ENCODE measurements at places on chromosomes 7 and 10. TPM values are rescaled to one million over a fixed set of nuclear protein-coding genes. Genes with fewer than 3 reads are reported as not detected.

- H3K27ac ChIP-seq = no peak overlapping the region
- peaks cover 34% of the 10 kb centered on the region for H3K4me1 ChIP-seq
- H3K4me3 ChIP-seq = no peak overlapping the region
- DNase-seq = no peak
Observed at GRCh38 chr10:49161411-49161997, 26.7 kb downstream of the TMEM273 start.

DNA sequence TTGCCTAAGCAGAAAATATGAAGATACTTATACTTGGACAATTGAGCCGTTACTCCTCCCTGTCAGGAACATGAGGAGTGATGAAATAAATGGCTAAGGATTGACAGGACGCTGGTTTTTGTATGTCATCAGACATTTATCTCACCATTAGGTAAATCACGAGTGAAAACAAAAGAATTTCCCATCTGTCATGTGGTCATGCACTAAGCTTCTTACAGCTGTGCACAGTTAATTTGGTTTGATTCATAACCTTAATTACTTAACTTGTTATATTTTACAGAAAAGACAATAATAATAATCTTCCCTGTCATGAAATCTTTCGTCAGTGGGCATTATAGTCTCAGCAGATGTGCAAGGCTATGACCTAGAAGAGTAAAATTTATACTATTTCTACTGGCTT is 266.5 kb downstream of the HGF start:
- no peaks in the 10 kb centered on the region for H3K4me1 ChIP-seq
- no peak overlapping the region for H3K4me3 ChIP-seq
- no peaks in the 10 kb centered on the region for H3K27me3 ChIP-seq
- no peak for DNase-seq
- H3K27ac ChIP-seq = no peak overlapping the region

- H3K27ac ChIP-seq = no peak overlapping the region
- DNase-seq = no peak
- H3K4me3 ChIP-seq = no peak overlapping the region
- no peaks in the 10 kb centered on the region for H3K4me1 ChIP-seq
- no peaks in the 10 kb centered on the region for H3K36me3 ChIP-seq
Observed at GRCh38 chr7:13898957-13899670, 90.4 kb downstream of the ETV1 start.

DNA sequence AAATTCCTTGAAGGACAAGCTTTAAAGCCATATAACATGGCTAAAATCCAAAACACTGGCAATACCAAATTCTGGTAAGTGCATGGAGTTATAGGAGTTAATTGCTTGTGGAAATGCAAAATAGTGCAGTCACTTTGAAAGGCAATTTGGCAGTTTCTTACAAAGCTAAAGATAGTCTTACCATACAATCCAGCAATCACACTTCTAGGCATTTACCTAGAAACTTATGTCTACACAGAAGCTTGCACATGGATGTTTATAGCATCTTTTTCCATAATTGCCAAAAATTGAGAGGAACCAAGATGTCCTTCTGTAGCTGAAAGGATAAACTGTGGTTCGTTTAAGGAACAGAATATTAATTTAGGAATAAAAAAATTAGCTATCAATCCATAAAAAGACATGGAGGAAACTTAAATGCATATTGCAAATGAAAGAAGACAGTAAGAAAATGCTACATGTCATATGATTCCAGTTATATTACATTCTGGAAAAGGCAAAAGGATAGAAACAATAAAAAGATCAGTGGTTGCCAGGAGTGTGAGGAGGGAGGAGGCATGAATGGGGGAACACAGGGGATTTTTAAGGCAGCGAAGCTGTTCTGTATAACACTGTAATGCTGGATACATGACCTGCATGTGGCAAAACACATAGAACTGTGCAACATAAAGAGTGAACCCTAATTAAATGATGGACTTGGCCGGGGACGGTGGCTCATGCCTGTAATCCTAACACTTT is 51.9 kb downstream of the GNAT3 start:
- no peaks in the 10 kb centered on the region for H3K27me3 ChIP-seq
- H3K27ac ChIP-seq = no peak overlapping the region
- no peak for DNase-seq
- no peak overlapping the region for H3K4me3 ChIP-seq
- no peaks in the 10 kb centered on the region for H3K4me1 ChIP-seq

DNA sequence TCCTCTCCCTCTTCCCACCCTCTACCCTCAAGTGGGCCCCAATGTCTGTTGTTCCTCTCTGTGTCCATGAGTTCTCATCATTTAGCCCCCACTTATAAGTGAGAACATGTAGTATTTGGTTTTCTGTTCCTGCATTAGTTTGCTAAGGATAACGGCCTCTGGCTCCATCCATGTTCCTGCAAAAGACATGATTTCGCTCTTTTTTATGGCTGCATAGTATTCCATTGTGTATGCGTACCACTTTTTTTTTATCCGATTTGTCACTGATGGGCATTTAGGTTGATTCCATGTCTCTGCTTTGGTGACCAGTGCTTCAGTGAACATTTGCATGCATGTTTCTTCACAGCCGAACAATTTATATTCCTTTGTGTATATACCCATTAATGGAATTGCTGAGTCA is 51.7 kb upstream of the ATP6V0A4 start:
- DNase-seq = no peak
- no peak overlapping the region for H3K4me3 ChIP-seq
- H3K4me1 ChIP-seq = no peaks in the 10 kb centered on the region
- H3K36me3 ChIP-seq = no peaks in the 10 kb centered on the region
- H3K27ac ChIP-seq = no peak overlapping the region

Gene SLC26A3
- not detected for total RNA-seq

DNA sequence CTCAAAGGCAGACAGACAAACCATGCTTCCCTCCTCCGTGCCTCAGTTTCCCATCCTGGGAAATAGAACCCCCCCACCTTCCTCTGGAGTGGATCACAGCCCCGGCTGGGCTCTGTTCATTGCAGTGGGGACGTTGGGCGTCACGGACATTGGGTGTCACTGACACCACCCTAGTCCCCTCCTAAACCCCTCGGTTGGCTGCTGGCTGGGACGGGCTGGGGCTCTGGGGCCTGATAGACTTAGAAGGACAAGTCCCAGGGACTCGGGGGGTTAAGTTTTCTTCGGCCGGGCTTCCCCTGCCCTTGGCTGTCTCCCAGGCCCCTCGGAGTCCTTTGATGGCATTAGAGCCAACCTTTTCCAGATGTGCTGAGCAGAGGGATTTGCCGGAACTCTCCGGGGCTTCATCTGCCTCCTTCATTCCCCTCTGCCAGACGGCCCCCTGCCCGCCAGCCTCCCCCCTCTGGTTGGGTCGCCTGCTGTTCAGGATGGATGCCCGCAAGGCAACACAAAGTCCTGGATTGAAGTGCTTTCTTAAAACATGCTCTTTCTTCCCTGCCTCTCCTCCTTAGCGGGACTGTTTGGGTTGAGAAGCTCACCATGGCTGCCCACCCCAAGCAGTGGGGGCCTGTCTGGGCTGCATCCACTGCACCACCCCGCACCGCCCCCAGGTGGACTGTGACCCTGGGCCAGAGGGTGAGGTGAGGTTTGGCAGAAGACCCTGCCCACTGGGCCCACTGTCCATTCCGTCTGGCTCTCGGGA is 73.0 kb downstream of the COL26A1 start:
- no peak for DNase-seq
- H3K4me3 ChIP-seq = no peak overlapping the region
- no peak overlapping the region for H3K27ac ChIP-seq
- peaks cover 43% of the 10 kb centered on the region for H3K27me3 ChIP-seq

DNA sequence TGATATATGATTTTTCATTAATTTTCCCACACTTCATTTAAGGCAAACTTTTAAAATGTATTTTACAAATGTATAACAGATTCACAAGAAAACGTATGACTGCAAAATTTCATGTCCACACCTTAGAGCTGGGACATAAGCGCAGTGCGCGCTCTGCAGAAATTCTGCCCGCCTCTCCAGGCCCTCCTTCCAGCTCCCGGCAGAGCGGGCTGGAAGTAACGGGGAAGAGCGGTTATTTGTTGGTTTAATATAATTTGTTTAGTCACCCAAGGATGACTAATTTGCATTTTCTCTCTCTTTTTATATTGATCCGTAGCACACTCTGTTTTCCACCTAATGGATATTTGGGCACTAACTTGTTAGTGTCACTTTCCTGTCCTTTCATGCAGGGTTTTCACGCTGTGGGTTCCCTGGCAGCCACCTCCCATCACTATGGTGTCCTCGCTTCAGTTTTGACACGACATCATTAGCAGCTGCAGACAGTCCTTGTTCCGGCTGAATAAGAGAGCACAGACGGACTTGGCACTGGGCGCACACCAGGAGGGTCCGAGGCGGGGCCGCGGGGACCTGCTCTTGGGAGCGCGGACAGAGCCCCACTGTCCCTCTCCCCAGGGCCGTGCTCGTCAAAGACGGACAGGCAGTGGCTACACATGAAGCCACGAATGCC is 129.2 kb upstream of the SEC61G start:
- no peak for DNase-seq
- H3K27me3 ChIP-seq = peaks cover 27% of the 10 kb centered on the region
- no peak overlapping the region for H3K4me3 ChIP-seq

- DNase-seq = no peak
- H3K4me3 ChIP-seq = peak overlapping the region; percentile 60
- peaks cover 13% of the 10 kb centered on the region for H3K4me1 ChIP-seq
- H3K36me3 ChIP-seq = no peaks in the 10 kb centered on the region
- H3K27ac ChIP-seq = no peak overlapping the region
Observed at GRCh38 chr10:60942788-60943315, 1.1 kb downstream of the RHOBTB1 start.

- H3K36me3 ChIP-seq = no peaks in the 10 kb centered on the region
- peaks cover 4% of the 10 kb centered on the region for H3K4me1 ChIP-seq
- DNase-seq = no peak
Observed at GRCh38 chr10:110002801-110003523, 4.8 kb upstream of the ADD3 start.

GRCh38 chr10:131259535-131259934 is 52.0 kb downstream of the TCERG1L start:
- H3K4me3 ChIP-seq = no peak overlapping the region
- no peaks in the 10 kb centered on the region for H3K4me1 ChIP-seq
- H3K27ac ChIP-seq = no peak overlapping the region

Gene UFSP1
- 1.6 TPM for total RNA-seq

- H3K36me3 ChIP-seq = no peaks in the 10 kb centered on the region
- peaks cover 73% of the 10 kb centered on the region for H3K27me3 ChIP-seq
- no peak overlapping the region for H3K4me3 ChIP-seq
- no peak overlapping the region for H3K27ac ChIP-seq
- no peaks in the 10 kb centered on the region for H3K4me1 ChIP-seq
Observed at GRCh38 chr7:44291733-44292419, 33.5 kb downstream of the CAMK2B start.

GRCh38 chr7:85685901-85686300 is 499.0 kb upstream of the SEMA3D start:
- no peak overlapping the region for H3K4me3 ChIP-seq
- no peaks in the 10 kb centered on the region for H3K36me3 ChIP-seq
- no peaks in the 10 kb centered on the region for H3K4me1 ChIP-seq
- H3K27ac ChIP-seq = no peak overlapping the region

- peaks cover 7% of the 10 kb centered on the region for H3K36me3 ChIP-seq
- no peak for DNase-seq
- peaks cover 31% of the 10 kb centered on the region for H3K4me1 ChIP-seq
- no peaks in the 10 kb centered on the region for H3K27me3 ChIP-seq
- peak overlapping the region; percentile 97 for H3K27ac ChIP-seq
- peak overlapping the region; percentile 95 for H3K4me3 ChIP-seq
Observed at GRCh38 chr7:158827411-158828132, 1.7 kb downstream of the ESYT2 start.

Gene HKDC1
- 8.2 TPM for total RNA-seq

- no peak for DNase-seq
- no peaks in the 10 kb centered on the region for H3K27me3 ChIP-seq
- H3K4me3 ChIP-seq = no peak overlapping the region
- H3K36me3 ChIP-seq = no peaks in the 10 kb centered on the region
Observed at GRCh38 chr10:672203-672602, 17.3 kb downstream of the DIP2C start.

DNA sequence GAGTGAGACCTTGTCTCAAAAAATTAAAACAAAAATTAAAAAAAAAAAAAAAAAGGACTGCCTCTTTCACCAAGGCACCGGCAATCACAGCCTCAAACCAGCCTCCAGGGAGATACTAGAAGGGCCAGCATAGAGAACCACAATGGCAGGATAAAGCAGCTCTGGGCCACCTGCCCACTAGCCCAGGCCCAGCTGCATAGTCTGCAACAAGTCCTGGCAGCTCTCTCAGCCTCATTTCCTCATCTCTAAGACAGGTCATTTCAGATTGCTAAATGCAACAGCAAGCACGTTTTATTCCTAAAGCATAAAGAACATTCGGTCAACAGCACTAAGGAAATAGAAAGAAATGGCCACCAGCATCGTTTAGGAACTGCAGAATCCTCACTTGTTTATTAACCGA is 28.8 kb downstream of the XPNPEP1 start:
- H3K36me3 ChIP-seq = no peaks in the 10 kb centered on the region
- DNase-seq = no peak
- peak overlapping the region; percentile 65 for H3K27ac ChIP-seq
- no peaks in the 10 kb centered on the region for H3K27me3 ChIP-seq
- peaks cover 37% of the 10 kb centered on the region for H3K4me1 ChIP-seq

GRCh38 chr10:111117528-111118277 is 40.9 kb downstream of the ADRA2A start:
- H3K27me3 ChIP-seq = peaks cover 14% of the 10 kb centered on the region
- no peak overlapping the region for H3K4me3 ChIP-seq
- H3K4me1 ChIP-seq = peaks cover 6% of the 10 kb centered on the region
- H3K36me3 ChIP-seq = no peaks in the 10 kb centered on the region

DNA sequence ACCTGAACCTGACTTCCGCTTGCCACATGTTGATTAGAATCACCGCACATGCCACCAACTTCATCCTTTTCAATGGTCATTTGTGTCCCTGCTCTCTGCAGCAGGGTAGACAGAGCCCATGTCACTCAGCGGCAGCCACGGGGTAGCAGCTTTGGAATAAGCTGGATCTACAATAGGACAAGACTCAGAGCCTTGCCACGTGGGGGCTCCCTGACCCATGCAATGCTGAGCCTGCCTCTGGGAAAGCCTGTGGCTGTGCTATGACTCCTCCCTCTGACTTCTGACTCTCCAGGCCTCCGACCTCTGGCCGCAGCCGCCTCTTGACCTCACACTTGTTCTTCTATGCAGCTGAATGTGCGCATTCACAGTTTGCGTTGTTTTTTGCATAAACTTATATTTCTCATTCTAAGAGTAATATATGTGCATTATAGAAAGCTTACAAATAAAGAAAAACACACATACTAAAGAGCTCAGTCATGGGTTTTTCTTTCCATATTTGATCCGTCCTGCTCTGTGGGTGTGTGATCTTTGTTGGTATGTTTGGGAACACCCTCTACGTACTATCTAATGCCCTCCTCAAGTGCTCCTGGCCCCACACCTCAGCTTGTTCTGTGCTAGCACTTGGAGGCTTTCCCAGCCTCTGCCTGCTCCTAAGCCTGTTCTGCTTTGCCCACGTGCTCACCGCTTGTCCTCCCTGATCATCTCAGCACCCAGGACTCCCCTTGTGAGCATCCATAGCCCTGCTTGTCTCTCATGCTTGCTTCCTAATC is 198.0 kb upstream of the MKI67 start:
- no peak for DNase-seq
- H3K4me3 ChIP-seq = no peak overlapping the region
- H3K36me3 ChIP-seq = no peaks in the 10 kb centered on the region
- H3K27me3 ChIP-seq = peaks cover 42% of the 10 kb centered on the region

Gene PTF1A
- not detected for total RNA-seq

Gene KIN
- 8.6 TPM for total RNA-seq

GRCh38 chr10:132562916-132563456 is 25.4 kb downstream of the INPP5A start:
- DNase-seq = no peak
- H3K36me3 ChIP-seq = peaks cover 3% of the 10 kb centered on the region
- no peak overlapping the region for H3K4me3 ChIP-seq

Gene FMC1
- 6.3 TPM for total RNA-seq

Data from T-helper 17 cell (primary cell).